ENCODE measurements at places on chromosomes 2 and 18.
A peak's percentile ranks its signal among the peaks of the same experiment; 100 is the strongest.

DNA sequence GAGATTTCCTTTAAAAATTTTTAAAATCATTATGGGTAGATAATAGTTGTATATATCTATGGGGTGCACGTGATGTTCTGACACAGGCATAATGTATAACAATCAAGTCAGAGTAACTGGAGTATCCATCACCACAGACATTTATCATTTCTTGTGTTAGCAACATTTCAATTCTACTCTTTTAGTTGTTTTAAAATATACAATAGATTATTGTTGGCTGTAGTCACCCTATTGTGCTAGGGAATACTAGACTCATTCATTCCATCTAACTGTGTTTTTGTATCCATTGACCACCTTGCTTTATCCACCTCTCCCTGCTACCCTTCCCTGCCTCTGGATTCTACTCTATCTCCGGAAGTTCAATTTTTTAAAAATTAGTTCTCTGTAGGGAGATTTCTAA lies 31.0 kb downstream of the DYSF start:
- DNase-seq: no peak

DNA sequence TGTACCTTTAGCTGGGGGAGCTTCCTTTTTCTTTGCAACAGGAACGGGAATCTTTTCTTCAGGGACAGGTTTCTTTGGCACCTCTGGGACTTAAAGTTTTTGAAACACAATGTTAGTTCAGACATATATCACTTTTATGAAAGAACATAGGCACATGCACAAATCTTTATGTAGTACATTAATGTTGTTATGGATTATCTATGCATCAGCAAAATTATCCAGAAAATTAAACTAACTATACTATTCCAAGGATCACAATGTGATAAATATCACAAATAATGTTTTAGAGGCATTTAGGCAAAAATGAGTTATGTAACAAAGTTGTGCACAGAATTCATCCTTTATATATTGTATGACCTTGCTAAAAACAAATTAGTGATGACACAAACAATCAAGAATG lies 117.4 kb downstream of the TTN start:
- no peak for DNase-seq

DNA sequence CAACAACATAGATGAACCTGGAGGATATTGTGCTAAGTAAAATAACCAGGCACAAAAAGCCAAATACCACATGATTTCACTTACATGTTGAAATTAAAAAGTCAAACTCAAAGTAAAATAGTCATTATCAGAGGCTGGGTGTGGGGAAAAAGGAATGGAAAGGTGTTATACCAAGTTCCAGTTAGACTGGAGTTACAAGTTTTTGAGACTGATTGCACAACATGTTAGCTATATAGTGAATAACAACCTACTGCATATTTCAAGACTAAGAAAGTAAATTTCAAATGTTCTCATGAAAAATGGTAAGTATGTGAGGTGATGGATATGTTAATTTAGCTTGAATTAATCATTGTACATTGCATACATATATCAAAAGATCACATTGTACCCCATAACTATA lies 116.8 kb upstream of the HNMT start:
- peak; percentile 84 for DNase-seq

GRCh38 chr2:238879043-238879442 lies 31.2 kb downstream of the TWIST2 start:
- no peak for DNase-seq

All from lung (tissue), 17 donors.